ENCODE measurements at places on chromosomes 7 and 10.

GRCh38 chr7:143042790-143043271, 9.3 kb upstream of the OR6V1 start:
- no peak for DNase-seq

DNA sequence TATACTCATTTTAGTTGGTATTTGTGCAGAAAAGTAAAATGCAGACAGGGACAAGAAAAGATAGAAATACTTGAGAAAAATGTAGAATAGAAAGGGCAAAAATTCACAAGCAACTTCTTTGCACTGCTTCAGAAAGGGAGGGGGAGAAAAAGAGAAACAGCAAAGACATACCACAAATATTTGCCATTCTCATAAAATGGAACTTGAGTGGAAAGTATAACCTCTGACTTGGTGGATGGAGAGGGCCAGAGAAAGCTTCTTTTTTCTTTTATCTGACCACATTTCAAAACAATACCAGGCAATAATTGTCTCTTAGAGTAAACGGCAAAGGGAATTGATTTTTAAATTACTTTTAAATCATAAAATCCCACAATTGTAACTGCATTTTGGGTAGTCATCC, 35.8 kb upstream of the TRUB1 start:
- DNase-seq, result no peak

- no peak for DNase-seq
Measured at GRCh38 chr10:8040651-8041050, 13.8 kb upstream of the GATA3 start.

GRCh38 chr10:83476211-83476610, 663.1 kb upstream of the GHITM start:
- DNase-seq, result no peak

DNA sequence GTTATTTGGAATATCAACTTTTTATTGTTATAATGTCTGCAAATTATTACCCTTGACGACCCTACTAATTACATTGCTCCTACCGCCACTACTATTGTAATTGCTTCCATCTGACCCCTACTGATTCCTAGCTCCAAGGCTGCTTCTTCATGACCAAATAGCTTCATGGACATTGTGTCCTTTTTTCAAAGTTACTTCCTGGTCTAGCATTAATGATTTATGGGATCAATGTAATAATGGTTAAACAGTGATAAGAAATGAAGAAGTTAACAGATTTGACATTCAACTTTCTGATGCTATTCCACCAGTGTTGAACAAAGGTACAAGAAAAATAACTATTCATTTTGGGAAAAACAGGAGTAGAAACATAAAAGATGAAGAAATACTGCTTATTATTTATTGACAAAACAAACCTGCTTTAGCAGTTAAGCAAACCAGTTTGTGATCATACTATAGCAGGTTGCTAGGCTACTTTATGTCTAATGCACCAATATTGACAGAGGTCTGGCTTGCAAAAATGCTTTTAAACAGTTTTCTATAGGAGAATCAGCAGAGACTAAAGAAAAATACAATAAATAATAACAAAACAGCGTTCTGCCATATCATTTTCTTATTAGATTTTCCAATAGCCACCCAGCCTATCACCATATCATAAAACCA, 125.8 kb downstream of the PCLO start:
- DNase-seq, result no peak

- no peak for DNase-seq
Measured at GRCh38 chr10:81576336-81576735, 298.7 kb upstream of the NRG3 start.

GRCh38 chr10:124343351-124344265, 75.1 kb downstream of the OAT start:
- DNase-seq, result no peak

DNA sequence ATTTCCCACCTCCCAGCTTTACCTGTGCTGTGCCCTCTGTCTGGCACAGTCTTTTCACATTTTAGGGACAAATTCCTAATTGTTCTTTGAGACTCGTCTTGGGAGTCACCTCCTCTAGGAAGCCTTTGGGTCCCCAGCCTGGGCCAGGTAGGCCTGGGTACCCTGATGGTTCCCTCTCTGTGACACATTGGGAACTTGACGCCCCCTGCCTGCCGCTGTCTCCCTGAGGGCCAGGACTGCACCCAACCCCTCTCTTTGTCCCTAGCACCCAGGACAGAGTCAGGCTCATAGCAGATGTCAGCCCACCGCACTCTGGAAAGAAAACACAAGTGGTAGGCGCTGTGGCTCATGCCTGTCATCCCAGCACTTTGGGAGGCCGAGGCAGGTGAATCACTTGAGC, 71.4 kb downstream of the GTF2IRD1 start:
- DNase-seq, result no peak

- DNase-seq, result no peak
Measured at GRCh38 chr7:96306385-96307125, 15.3 kb downstream of the SLC25A13 start.

DNA sequence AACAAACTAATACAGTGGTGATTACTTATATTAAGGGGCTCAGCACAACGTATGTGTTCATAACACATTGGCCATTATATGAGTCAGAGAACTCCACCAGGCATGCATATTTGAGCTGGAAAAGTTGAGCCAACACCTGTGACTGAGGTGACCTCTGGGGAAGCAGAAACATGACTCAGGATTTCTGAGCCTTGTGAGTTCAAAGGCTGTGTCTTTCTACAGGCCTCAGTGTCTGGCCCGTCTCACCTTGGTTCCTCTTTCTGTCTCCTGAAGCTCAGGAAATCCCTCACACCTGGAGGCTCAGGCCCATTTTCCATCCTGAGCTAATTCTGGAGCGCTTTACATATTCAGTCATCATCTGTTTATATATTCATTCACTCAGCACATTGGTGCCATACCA, 230.9 kb upstream of the AGK start:
- DNase-seq, result no peak

GRCh38 chr7:94335586-94335985, 59.1 kb upstream of the COL1A2 start:
- DNase-seq, result no peak

DNA sequence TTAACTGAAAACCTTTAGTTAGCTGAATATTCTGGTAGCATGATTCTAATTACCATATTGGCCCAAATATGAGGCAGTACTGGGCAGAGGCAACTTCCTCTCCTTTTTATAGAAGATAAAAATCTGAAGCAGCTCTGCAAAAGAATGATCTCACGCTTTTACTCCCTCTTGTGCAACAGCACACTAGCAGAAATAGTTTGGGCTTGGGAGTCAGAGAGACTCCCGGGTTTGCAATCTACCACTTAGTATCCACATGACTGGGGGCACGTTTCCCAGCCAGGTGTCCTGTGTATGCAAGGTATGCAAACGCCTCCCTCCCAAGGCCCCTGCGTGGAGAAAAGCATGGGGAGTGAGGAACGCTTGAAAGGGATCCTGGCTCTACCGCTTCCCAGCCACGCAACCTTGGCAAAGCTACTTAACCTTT, 47.2 kb upstream of the RHEB start:
- DNase-seq, result no peak

DNA sequence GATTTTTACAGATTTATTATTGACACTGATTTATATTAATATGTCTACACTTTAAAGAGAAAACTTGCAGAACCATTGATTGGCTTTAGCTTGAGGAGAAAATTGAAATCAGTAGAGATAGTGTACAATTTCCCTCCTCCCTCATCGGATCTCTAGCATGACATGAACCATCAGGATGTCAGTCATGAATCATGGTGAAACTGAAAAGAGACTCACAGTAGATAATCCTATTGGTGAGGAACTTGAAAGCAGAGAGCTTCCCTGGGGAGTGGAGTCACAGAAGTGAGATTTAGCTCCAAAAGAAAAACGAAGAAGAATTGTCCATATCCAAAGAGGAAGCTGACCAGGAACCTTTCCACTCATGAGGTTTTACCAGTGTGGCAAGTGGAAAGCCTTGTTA, 346.8 kb downstream of the ABCA13 start:
- no peak for DNase-seq

DNA sequence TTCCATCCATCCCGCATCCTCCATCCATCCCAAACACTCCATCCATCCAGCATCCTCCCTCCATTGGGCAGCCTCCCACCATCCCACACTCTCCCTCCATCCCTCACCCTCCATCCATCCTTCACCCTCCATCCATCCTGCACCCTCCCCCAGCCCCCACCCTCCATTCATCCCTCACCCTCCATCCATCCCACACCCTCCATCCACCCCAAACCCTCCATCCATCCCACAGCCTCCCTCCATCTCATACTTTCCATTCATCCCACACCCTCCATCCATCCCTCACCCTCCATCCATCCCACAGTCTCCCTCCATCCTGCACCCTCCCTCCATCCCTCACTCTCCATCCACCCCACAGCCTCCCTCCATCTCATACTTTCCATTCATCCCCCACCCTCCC, 60.4 kb downstream of the FOXI2 start:
- no peak for DNase-seq

DNA sequence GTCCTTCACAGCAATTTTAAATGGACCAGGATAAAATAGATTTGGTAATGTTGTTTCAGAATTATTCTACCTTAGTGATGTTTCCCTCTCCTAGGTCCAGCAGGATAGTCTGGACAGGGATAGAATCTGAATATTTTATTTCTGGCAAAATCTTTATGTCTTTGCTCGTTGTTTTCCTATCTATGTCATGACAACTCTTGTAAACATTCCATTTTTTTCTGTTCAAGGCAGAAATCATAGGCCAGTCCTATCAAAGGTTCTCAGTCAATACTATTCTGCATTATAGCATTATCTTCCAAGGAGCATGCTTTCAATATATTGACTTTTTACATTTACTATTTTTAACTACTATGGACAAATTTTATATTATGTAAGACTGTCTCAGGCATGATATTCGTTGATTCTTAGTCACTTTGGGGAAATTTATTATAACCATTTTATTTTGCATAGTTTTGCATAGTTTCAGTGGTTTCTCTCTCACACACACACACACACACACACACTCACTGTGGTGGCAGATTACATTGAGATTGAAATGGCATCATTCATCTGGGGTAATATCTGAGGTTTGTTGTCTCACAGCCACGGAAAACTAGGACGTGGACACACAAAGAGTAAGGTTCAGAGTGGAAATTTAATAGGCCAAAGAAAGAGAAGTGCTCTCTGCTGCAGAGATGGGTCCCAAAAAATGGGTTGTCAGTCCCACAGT, 17.2 kb downstream of the TAS2R60 start:
- no peak for DNase-seq

DNA sequence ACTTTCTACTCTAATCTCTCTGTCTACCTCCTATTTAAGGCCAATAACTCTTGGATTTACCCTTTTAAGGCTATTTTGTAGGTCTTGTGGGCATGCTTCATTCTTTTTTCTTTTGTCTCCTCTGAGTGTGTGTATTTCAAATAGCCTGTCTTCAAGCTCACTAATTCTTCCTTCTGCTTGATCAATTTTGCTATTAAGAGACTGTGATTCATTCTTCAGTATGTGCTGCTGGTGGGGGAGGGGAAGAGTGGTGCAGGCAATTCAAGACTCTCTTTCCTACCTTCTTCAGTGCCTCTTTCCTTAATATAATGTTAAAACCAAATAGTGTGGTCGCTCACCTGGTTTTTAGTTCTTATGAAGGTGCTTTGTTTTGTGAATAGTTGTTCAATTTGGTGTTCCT, 20.0 kb downstream of the ABCB1 start:
- DNase-seq, result no peak

- no peak for DNase-seq
Measured at GRCh38 chr10:20271490-20271889, 455.3 kb downstream of the PLXDC2 start.

DNA sequence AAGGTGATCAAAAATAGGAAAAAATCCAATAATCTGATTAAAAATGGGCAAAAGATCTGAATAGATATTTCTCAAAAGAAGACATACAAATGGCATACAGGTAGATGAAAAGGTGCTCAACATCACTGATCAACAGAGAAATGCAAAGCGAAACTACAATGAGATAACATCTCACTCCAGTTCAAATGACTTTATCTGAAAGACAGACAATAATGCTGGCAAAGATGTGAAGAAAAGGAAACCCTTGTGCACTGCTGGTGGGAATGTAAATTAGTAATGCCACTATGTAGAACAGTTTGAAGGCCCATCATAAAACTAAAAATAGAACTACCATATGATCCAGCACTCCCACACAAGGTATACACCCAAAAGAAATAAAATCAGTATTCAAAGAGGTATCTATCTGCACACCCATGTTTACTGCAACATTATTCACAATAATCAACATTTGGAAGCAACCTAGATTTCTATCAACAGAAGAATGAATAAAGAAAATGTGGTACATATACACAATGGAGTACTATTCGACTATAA, 85.0 kb downstream of the LRRN3 start:
- no peak for DNase-seq

- DNase-seq, result no peak
Measured at GRCh38 chr10:130040351-130040750, 70.3 kb downstream of the C10orf143 start.

GRCh38 chr7:26083113-26083512, 68.9 kb upstream of the NFE2L3 start:
- DNase-seq, result no peak

GRCh38 chr7:73969991-73970390, 58.0 kb upstream of the ELN start:
- DNase-seq, result no peak

DNA sequence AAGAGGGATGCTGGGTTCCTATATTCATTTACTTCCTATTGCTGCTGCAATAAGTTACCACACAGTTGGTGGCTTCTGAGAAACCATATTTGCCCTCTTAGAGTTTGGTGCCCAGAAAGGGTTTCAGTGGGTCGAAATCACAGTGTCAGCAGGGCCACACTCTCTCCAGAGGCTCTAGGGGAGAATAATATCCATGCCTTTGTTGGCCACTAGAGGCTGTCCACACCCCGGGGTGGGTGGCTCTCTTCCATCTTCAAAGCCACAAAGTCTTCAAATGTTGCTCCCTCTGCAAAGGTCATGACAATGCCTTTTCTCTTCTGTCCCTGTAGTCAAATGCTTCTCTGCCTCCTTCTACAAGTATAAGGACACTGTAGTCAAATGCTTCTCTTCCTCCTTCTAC, 989.4 kb downstream of the CCSER2 start:
- no peak for DNase-seq

- DNase-seq, result no peak
Measured at GRCh38 chr7:41882745-41883420, 180.0 kb upstream of the INHBA start.

- no peak for DNase-seq
Measured at GRCh38 chr7:157378390-157378789, 41.6 kb downstream of the DNAJB6 start.

DNA sequence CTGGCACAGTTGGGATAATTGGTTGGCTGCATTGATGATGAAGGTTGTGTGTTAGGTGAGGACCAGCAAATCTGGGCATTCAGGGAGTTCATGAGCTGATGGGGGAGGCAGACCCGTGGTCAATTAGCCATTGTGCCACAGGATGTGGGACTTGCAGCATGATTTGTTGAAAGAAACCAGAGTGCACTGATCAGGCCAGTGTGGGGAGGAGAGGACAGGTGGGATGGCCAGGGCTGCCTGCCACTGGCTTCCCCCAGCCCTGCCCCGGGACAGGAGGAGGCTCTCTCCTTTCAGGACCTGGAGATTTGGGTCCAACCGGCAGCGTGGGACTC, 4.3 kb downstream of the CLIP2 start:
- DNase-seq, result no peak

DNA sequence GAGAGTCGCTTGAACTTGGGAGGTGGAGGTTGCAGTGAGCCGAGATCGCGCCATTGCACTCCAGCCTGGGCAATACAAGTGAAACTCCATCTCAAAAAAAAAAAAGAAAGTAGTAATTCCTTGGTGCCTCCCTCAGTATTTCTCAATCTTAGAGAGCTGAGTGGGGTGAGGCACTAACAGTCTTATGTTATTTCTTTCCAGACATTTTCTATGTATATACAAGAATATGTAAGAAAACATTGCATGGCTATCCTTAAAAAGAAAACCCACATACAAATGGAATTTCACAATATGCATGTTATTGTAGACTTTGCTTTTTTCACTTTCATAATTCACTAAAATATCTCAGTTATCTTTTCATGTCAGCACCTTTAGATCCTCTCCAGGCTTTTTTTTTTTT, 13.6 kb upstream of the SLF2 start:
- no peak for DNase-seq
